Mucosa of descending colon (tissue), 3 donors: ENCODE measurements at places on chromosomes 3 and 15. TPM values are rescaled to one million over a fixed set of nuclear protein-coding genes. Genes with fewer than 3 reads are reported as not detected.

- DNase-seq, result no peak
Measured at GRCh38 chr15:68326711-68327354, 49.3 kb downstream of the FEM1B start.

- no peak for DNase-seq
Measured at GRCh38 chr3:66348704-66349103, 127.9 kb downstream of the SLC25A26 start.

DNA sequence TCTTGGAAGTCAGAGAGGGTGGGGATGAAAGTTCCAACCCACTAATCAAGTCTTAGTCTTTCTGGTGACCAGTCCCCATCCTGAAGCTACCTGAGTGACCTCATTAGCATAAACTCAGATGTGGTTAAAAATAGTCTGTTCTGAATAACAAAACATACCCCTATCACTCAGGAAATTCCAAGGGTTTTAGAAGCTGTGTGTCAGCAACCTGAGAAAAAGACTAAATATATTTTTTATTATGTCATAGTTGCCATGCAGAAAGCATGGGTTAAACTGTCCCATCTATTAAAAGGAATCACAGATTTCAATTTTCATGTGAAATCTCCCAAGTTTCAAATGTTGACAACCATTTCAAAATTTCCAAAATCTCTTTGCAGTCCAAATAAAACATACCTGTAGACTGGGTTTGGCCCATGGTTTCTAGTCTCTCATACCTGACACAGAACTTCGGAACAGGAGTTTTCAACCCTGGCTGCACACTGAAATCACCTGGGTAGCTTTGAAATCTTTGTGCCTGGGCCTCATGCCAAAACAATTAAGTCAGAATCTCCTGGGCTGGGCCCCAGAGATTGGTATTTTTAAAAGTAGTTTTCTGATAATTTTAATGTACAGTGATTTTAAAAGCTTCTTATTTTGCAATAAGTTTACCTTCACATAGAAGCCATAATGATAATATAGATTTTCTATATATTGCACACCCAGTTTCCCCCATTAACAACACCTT is 476.3 kb downstream of the RBMS3 start:
- no peak for DNase-seq

ULK4 gene
- total RNA-seq, result 10.1 TPM
